ENCODE measurements at places on chromosomes 11 and 22.

GRCh38 chr11:3942956-3943497, 87.6 kb downstream of the STIM1 start:
- no peak for DNase-seq

DNA sequence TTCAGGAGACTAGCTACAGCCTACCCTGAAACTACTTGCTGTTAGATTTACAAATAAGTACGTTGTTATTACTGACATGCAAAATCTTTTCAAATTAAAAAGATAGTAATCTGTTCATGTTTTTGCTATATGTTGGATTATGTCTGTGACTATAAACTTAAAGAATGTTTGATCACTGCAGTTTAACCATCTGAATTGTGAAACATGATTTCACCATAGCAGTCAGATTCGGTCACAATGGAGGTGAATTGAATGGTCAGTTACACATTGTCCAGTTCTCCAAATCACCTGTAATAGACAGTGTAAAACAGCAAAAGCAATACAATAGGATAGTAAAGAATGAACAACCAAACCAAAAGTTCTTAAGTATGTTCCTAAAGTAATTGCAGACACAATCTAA, 43.3 kb downstream of the CCDC83 start:
- no peak for DNase-seq

GRCh38 chr11:9758637-9759518, 95.0 kb downstream of the SWAP70 start:
- DNase-seq, result no peak

DNA sequence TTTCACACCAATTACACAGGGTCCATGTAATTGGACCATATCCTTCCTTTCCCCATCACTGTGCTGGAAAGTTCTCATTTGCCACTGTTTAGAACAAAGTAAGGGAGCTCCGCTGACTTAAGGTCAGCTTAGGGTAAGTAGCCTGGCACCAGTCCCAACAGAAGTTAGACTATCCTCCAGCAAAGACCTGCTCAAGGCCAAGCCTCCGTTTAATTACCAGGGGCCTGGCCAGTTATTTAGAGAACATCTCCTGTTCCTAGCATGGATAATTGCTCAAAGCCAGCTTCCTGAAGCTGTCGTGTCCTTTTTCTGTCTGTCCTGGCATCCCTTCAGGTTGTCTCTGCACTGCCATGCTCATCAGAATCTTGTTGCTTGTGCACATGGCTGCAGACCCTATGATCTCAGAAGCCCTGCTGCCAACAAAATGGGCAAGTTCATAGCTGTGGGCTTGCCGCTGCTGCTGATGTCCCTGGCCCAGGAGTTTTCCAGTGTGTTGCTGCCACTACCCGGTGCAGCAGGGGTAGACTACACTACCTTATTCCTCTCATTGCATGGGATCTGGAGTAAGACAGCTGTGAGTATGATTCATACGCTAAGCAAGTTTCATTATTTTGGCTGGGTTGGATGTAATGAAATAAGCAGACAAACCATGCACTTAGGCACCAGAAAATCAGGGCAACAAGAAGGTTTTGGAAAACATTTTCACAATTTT, 8.1 kb downstream of the OR8A1 start:
- DNase-seq, result no peak

GRCh38 chr22:49278340-49278739, 549.3 kb downstream of the BRD1 start:
- no peak for DNase-seq

GRCh38 chr22:44951510-44951816, 58.3 kb downstream of the PHF21B start:
- no peak for DNase-seq

- no peak for DNase-seq
These were observed 3.4 kb upstream of the WBP2NL start for GRCh38 chr22:41995211-41995610.

- no peak for DNase-seq
These were observed 831.2 kb upstream of the CCDC90B start for GRCh38 chr11:84117394-84117793.

DNA sequence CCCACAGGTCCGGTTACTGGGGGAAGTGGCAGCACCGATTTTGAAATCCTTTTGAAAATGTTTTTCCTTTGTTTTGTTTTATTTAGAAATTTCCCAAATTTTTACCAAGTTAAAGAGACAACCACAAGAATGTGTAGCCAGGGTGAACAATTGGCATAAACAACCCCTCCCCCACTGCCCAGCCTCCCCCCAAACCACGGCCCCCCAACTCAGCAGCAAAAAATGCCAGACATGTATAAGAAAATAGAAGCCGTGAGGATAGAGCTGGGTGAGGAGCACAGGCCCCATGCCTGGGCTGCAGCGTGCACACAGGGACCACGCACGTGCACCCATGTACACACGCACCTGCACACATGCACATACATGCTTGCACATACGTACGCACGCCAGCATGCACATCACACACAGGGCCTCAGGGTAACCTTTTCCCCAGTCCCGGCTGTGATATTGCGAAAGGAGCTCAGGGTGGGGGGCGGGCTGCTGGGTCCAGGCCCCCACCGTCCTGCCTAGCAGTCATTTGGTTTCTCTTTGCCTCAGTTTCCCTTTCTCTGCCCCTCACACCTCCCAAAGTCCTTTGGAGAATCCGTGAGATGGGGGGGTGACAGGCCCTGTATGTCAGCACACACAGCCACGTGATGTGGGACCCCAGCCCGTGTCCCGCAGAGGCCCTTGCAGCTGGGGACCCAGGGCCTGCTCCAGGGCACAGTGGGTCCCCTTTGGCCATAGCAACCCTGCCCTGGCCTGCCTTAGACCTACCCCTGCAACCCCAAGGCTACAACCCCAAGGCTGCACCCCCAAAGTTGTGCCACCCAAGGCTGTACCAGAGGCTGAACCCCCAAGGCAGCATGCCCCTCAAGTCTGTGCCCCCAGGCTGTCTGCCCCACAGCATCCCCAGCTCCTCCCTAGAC, 42.9 kb downstream of the IGF2 start:
- no peak for DNase-seq

DNA sequence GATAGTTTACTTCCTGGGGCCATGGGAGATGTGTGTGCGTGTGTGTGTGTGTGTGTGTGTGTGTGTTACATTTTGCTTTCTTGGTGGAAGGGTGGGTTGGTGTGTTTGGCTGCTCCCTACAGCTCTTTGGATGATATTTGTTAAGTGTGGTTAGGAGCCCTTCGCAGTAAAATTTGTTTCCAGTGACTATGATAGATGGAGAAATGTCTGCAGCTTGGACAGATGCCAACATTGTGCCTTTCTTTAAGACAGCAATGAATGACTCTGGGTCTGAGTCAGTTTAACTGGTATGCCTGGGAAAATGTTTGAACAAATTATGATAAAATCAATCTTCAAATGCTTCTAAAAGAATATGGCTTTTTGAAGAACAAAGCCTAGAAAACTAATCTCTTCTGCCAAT, 102.7 kb upstream of the TRPC6 start:
- no peak for DNase-seq

- no peak for DNase-seq
These were observed 7.5 kb downstream of the PRCP start for GRCh38 chr11:82892611-82893169.
